ENCODE measurements at places on chromosomes 12 and 14. TPM values are rescaled to one million over a fixed set of nuclear protein-coding genes. Genes with fewer than 3 reads are reported as not detected.
A peak's percentile ranks its signal among the peaks of the same experiment; 100 is the strongest.

Gene KRT6B
- not detected for total RNA-seq

Gene CELA1
- not detected for total RNA-seq

DNA sequence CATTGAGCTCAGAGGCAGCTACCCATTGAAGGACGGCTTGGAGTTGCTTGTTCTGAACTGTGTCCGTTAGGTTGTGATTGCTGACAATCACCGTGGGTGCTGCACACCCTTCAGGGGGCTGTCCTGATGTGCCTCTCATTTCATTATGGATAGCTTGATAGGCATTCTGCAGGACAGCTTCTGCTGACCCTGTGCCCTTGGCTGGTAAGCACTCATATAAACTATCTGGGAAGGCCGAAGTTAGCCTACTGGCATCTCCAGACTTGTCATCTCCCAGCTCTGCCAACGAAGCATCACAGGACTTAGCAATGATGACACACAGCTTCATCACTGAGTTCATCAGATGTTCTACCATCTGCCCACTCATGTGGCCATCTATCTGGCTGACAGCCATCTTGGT lies 22.3 kb downstream of the AKAP3 start:
- no peaks in the 10 kb centered on the region for H3K27me3 ChIP-seq
- no peak overlapping the region for H3K4me3 ChIP-seq

DNA sequence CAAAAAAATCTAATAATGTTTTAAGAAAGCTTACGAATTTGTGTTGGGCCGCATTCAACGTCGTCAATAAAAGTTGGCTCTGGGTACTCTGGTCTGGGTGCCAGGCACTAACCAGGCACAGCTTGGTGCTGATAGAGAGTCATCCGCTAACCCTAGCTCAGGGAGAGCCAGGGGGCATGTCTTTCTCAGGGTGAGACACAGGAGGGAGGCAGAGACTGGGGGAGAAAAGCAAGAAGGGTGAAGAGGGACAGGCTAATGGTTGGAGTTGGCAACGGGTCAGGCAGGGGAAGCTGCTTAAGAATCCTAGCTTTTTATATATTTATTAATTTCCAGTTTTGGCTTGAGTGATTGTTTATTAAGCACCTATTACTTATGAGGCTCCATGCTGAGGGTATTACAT lies 105.0 kb downstream of the CMKLR1 start:
- no peaks in the 10 kb centered on the region for H3K36me3 ChIP-seq
- DNase-seq: peak; percentile 8
- no peak overlapping the region for H3K27ac ChIP-seq
- H3K4me1 ChIP-seq: peaks cover 14% of the 10 kb centered on the region
- no peak overlapping the region for H3K4me3 ChIP-seq
- H3K27me3 ChIP-seq: no peaks in the 10 kb centered on the region

DNA sequence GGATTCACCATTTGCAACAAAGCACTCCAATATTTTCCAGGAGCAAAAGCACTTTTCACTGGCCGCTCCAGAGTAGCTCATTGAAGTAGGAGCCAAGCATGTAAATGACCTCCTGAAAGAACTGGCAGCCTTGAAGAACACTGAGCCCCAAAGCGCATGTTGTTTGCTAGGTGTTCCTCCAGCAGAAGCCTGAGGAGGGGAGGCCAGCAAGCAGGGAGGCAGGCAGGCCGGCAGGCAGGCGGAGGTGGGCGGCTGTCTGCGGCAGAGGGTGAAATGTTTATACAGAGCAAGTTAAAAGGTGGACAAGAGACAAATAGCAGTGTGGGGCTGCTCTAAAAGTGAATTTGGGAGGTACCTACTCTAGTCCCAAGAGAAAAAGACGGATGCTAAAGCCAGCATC lies 439.4 kb downstream of the CCDC91 start:
- no peak overlapping the region for H3K27ac ChIP-seq
- DNase-seq: no peak
- no peaks in the 10 kb centered on the region for H3K27me3 ChIP-seq
- H3K36me3 ChIP-seq: no peaks in the 10 kb centered on the region

- peaks cover 26% of the 10 kb centered on the region for H3K36me3 ChIP-seq
- no peak overlapping the region for H3K4me3 ChIP-seq
- H3K27ac ChIP-seq: no peak overlapping the region
- no peaks in the 10 kb centered on the region for H3K4me1 ChIP-seq
Measured at GRCh38 chr12:100058482-100059029, 73.8 kb upstream of the ANKS1B start.

- no peak for DNase-seq
- H3K27ac ChIP-seq: no peak overlapping the region
- H3K36me3 ChIP-seq: no peaks in the 10 kb centered on the region
- no peaks in the 10 kb centered on the region for H3K27me3 ChIP-seq
- H3K4me3 ChIP-seq: no peak overlapping the region
Measured at GRCh38 chr12:45803111-45803510, 73.6 kb downstream of the ARID2 start.

- no peaks in the 10 kb centered on the region for H3K36me3 ChIP-seq
- peak overlapping the region; percentile 34 for H3K27ac ChIP-seq
- H3K27me3 ChIP-seq: no peaks in the 10 kb centered on the region
- H3K4me3 ChIP-seq: no peak overlapping the region
- H3K4me1 ChIP-seq: peaks cover 35% of the 10 kb centered on the region
Measured at GRCh38 chr12:110256780-110257431, 24.1 kb upstream of the ATP2A2 start.
